Esophagus squamous epithelium (tissue), 5 donors: ENCODE measurements at places on chromosomes 4 and X.

DNA sequence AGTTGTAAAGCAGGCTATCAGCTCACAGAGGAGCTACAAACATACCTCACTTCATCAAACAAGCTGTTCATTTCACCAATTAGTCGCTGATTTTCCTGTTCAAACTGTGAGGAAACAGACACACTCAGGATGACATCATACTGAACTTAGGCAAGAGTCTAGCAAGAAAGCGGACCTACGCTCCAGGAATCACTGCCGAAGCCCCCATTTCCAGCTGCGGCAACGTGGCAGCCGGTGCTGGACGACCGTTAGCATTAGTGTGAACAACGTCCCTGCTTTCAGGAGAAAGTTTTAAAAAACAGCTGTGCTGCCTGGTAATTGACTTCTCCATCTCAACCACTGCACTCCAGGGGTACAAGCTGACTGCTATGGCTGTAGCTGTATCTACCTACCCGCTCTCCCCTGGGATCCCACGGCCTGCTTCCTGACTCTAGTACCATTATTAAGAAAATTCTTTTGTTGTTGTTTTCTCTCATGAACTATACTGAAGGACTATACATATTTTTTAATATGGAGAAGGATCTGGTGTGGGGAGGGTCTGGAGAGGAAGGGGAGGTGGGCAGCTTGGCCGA lies 38.3 kb downstream of the NSG1 start:
- no peak for DNase-seq
- H3K4me1 ChIP-seq, result no peaks in the 10 kb centered on the region
- H3K27me3 ChIP-seq, result no peaks in the 10 kb centered on the region

GRCh38 chr4:115187136-115187535 lies 73.7 kb upstream of the NDST4 start:
- H3K4me1 ChIP-seq, result no peaks in the 10 kb centered on the region
- no peaks in the 10 kb centered on the region for H3K36me3 ChIP-seq
- H3K27ac ChIP-seq, result no peak overlapping the region
- no peak for DNase-seq
- no peaks in the 10 kb centered on the region for H3K27me3 ChIP-seq
- H3K4me3 ChIP-seq, result no peak overlapping the region

DNA sequence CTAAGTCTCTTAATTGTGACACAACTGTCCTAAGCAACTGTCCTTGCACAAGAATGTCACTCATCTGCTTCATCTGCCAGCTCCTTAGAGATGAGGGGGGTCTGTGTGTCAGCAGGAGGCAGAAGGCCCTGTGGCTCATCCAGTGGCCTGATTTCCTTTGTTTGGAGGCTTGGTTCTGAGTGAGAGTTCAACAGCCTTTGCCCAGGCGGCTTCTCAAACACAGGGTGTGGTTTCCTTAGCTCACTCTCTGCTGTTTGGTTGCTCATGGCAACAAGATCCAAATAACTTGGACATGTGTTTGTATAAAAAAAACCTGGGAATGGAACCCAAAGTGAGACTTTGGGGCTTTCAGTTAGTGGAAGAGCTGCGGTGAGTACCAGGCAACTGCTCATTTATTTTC lies 46.6 kb downstream of the MAP7D3 start:
- DNase-seq, result no peak
- peaks cover 44% of the 10 kb centered on the region for H3K4me1 ChIP-seq
- H3K27me3 ChIP-seq, result no peaks in the 10 kb centered on the region

- no peak for DNase-seq
- no peaks in the 10 kb centered on the region for H3K27me3 ChIP-seq
- H3K27ac ChIP-seq, result no peak overlapping the region
- H3K4me1 ChIP-seq, result no peaks in the 10 kb centered on the region
- H3K4me3 ChIP-seq, result no peak overlapping the region
These were observed 11.0 kb downstream of the DHRSX start for GRCh38 chrX:2489446-2490445.

DNA sequence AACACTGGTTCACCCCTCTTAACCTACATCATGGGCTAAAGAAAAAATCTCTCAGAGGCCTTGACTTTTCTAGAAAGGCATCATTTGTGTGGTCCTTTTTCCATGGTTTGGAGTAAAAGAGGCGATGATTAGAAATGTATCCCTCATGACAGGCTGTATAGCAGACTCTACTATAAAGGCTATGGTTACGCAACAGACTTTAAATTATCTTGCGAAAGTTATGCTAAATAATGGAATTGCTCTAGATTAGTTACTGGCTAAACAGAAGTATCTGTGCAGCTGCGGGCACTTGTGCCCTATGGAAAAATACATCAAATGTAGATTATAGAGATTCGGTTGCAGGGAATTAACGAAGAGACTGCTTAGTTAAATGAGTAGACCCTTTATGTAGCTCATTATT lies 101.6 kb downstream of the TMEM47 start:
- no peaks in the 10 kb centered on the region for H3K27me3 ChIP-seq
- no peaks in the 10 kb centered on the region for H3K4me1 ChIP-seq
- H3K4me3 ChIP-seq, result no peak overlapping the region
- H3K36me3 ChIP-seq, result no peaks in the 10 kb centered on the region
- no peak for DNase-seq

GRCh38 chr4:74006009-74006476 lies 7.6 kb upstream of the CXCL5 start:
- DNase-seq, result no peak
- H3K4me1 ChIP-seq, result no peaks in the 10 kb centered on the region
- H3K4me3 ChIP-seq, result no peak overlapping the region
- H3K36me3 ChIP-seq, result no peaks in the 10 kb centered on the region
- no peak overlapping the region for H3K27ac ChIP-seq

DNA sequence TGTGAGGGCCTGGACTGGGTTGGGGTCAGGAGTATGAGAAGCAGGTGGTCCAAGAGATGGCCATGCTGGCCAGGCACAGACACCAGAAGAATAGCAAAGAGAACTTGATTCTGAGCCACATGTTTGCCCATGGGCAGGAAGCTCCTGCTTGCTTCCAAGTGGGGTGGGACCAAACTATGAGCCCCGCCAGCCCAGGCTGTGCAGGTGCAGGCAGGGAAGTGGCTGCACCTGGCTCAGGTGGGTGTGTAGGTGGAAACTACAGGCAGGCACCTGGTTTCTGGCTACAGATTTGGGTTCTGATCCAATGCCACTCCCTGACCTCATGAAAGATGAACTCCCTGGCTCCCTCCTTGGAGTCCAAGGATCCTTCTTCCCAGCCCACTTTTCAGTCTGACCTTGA lies 207.9 kb upstream of the KLF3 start:
- no peak overlapping the region for H3K4me3 ChIP-seq
- peaks cover 29% of the 10 kb centered on the region for H3K4me1 ChIP-seq
- H3K36me3 ChIP-seq, result no peaks in the 10 kb centered on the region
- H3K27ac ChIP-seq, result no peak overlapping the region

GRCh38 chr4:187071946-187072600 lies 348.4 kb upstream of the FAT1 start:
- H3K36me3 ChIP-seq, result no peaks in the 10 kb centered on the region
- H3K4me1 ChIP-seq, result no peaks in the 10 kb centered on the region
- no peaks in the 10 kb centered on the region for H3K27me3 ChIP-seq
